AG08395 (cell line): ENCODE measurements at places on chromosomes 4 and X.

DNA sequence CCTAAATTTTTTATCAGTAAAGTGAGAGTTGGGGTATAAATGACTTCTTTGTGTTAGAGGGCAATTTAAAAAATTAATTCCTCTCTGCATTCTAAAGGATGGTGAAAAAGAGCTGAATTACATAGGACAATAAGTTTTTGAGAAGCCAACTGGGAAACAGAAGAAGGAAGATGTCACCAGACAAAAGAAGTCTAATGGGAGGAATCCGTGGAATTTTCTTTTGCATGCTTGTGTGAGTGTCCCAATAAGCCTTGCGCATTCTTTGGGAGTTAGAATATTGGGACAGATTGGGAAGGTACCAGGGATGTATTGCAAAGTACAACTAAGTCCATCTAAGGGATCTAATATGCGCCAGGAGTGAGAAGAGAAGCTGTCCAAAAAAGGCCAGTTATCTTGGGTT lies 35.1 kb upstream of the NR3C2 start:
- no peak for DNase-seq

GRCh38 chrX:150324919-150325318 lies 38.2 kb upstream of the MAMLD1 start:
- no peak for DNase-seq

DNA sequence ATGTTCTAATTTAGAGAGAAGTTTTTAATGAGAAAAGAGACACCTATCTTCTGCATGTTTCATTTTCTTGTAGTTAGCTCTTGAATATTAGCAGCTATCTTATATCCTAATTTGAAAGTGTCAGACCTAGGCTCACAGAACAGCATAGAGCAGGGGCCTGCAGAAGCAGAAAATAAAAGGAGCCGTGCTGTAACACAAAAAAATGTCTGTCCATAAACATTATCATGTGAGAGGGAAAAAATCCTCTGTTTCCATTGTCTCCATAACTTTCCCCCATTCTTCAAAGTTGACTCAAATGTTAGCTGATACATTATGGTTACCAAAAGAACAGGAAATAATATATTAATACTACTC lies 329.2 kb upstream of the EPHA5 start:
- no peak for DNase-seq

DNA sequence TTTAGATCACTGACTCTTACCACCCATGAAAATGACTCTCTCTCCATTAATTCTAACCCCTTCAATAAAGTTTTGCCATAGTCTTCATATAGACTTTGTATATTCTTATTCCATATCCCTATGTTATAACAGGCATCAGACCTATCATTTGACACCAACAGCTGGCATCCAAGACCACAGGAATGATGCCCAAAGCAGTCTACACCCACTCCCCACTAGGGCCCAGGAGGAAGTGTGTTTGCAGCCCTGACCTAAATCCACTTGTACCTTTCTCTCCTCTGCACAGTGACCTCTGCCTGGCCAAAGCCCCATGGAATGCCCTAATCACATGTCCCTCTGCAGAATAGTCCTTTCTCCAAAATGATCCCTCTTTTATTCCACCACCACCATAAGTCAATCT lies 219.2 kb downstream of the CBR4 start:
- DNase-seq = no peak

DNA sequence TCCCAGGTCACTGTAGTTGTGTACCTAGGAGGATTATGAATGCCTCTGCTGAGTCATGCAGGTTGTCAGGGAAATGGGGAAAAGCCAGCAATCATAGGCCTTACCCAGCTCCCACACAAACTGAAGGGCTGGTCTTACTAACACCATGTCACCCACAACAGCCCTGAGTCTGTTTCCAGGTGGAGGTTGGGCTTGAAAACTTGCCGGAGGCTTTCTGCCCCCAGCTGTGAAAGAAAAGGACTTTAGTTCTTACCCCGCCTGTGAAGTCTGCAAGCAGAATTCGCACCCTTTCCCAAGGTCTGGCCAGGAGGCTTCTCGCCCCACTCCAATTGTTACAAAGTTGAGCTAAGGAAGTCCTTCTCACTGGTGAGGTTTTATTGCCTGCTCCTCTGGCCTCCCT lies 143.9 kb downstream of the RPS6KA6 start:
- no peak for DNase-seq

- no peak for DNase-seq
Measured at GRCh38 chrX:27910412-27910811, 70.8 kb downstream of the DCAF8L1 start.

- DNase-seq = peak; percentile 2
Measured at GRCh38 chrX:22526339-22526738, 253.6 kb downstream of the CBLL2 start.

- no peak for DNase-seq
Measured at GRCh38 chr4:113674251-113674650, 87.3 kb downstream of the CAMK2D start.

DNA sequence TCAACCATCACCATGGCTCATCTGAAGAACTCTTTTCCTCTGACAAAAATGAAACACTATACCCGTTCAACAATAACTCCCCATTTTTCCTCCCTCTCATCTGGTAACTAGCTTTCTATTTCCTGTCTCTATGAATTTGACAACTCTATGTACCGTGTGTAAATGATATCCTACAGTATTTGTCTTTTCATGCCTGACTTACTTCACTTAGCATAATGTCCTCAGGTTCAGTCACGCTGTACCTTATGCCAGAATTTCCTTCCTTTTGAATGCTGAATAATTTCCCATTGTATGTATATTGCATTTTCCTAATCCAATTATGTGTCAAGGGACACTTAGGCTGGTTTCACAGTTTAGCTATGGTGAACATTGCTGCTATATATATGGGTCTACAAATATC lies 18.2 kb downstream of the MAGEA9 start:
- DNase-seq = no peak

- DNase-seq = peak; percentile 59
Measured at GRCh38 chr4:24394041-24394440, 190.3 kb downstream of the DHX15 start.

- no peak for DNase-seq
Measured at GRCh38 chrX:821327-822107, 190.9 kb downstream of the SHOX start.

DNA sequence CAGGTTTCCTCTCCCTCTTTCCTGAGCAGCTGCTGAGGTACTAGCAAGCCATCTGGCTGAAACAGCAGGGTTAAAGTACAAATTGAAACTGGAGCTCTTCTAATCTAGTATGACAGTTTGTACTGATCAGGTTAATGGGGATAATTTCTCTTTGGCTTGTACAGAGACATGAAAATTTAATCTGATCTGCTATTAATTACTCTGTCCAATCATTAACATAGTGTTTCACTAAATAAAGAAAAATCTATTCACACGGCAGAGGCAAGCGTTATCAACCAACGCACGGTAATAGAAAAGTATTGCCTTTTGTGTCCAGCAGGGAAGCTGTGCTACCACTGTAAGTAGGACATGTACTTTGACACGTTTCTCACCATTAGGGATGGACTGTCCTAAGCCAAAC lies 71.1 kb downstream of the IGSF1 start:
- no peak for DNase-seq

GRCh38 chr4:155565776-155566175 lies 100.9 kb upstream of the GUCY1A1 start:
- no peak for DNase-seq

GRCh38 chr4:126916049-126916625 lies 716.6 kb upstream of the INTU start:
- no peak for DNase-seq

GRCh38 chr4:151472711-151473110 lies 63.7 kb downstream of the FHIP1A start:
- DNase-seq = no peak

GRCh38 chr4:61445374-61446063 lies 245.4 kb downstream of the ADGRL3 start:
- no peak for DNase-seq

GRCh38 chrX:133151336-133151735 lies 54.4 kb upstream of the USP26 start:
- no peak for DNase-seq
